ENCODE measurements at places on chromosomes 4 and X.

DNA sequence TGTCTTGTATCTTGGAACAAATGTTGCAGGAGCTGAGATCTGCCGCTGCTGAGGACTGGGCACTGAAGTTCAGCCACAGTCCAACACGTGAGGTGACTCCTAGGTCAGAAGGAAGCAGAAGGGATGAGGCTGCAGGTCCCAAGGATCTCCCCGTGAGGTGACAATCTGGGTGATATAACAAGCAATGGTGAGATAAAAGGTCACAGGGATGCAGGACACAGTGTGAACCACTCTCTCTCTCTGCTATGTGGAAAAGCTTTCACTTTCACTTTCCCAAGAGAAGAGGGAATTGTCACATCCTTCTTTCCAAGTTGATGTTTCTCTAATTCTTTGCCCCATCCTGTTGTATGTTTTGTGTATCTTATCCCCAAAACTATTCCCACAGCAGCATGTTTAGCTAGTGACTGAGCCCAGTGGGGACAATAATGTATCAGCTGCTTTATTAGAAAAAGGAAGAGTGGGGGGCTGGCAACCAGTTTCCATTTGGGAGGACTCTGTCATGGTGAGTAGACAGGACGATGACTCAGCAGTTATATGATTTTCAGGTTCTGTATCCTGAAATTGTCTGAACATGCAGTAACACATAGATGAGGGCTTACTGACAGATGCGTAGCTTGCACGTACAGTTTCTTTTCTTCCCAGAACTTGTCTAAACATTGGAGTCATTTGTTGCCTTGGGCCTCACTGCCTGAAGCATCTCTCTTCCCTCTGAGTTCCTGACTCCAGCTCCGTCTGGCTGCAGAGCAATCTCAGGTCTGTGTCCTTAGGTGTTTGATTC lies 1415.8 kb upstream of the TENM3 start:
- peak; percentile 44 for DNase-seq

DNA sequence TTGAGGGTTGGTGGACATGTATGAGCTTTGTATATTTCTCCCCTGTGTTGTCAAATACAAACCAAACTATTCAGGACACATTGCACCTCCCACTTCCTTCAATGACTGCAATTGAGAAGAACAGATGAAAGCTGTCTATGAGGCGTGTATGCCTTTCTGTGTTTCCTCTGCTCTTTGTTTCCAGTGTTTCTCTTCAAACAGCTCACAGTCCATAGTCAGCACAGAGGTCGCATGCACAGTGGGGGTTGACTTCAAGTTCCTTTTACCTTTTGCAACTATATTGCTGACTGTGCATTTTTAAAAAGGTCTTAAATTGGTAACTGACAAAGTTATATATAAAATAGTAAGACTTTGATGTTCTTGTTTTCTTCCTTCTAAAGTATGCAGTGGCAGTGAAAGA lies 957.8 kb downstream of the C4orf33 start:
- no peak for DNase-seq

GRCh38 chr4:16852228-16852627 lies 46.2 kb downstream of the LDB2 start:
- DNase-seq: no peak

GRCh38 chr4:125123570-125124109 lies 191.1 kb upstream of the FAT4 start:
- no peak for DNase-seq

DNA sequence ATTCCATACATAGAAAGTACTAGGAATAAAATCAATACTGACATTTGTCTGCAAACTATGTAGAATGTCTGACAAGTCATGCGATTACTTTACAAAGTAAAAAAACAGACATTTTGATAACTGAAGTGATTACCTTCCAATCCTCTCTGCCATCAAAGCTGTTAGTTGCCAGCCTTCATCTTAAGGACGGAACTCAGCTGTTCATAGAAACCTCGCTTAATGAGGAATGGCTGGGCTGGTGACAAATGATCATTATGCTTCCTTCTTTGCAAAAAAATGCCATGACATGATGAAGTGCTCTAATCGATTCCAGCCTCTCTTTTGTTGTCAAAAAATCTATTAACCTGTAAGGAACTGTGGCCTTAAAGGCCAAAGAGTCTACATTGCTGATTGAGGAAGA lies 1214.9 kb upstream of the IGFBP7 start:
- no peak for DNase-seq

GRCh38 chr4:170089668-170090351 lies at the start of gene AADAT:
TSS of gene AADAT (minus strand) at chr4:170089956. CDS start at chr4:170089690, 266 bp downstream.
- DNase-seq: peak; percentile 42

DNA sequence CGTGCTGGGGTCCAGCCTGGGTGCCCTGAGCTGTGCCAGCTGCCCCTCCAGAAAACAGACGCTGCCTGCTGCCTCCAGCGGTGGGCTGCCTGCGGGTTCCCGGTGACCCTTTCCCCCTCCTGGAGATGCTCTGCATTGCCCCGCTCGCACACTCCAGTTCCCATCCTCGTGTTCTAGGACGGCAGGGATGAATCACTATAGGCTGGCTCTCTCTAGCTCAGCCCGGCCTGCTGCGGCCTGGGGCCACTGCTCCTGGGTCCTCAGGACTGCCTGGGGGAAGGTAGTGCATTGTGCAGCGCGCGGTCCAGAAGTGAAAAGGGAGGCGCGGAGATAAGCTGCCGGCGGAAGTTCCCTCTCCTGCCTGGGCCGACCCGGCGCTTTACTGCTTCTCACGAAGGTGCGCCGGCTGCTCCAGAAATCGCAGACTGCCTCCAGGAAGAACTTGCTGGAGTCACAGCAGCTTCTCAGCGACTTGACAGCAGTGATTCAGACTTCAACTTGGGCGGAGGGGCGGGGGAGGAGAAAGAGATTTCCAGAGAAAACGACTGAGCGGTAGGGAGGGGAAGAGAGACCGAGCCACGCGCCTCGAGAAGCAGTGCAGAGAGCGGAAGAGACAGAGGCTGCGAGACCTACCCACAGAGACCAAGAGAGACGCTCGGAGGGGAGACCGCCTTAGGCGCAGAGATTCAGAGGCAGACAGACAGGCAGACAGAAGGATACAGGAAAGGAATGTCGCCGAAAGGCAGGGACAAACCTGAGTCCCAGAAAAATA lies 6.7 kb upstream of the MSX1 start:
- DNase-seq: peak; percentile 8

GRCh38 chr4:156335721-156336120 lies 382.1 kb upstream of the CTSO start:
- DNase-seq: no peak

DNA sequence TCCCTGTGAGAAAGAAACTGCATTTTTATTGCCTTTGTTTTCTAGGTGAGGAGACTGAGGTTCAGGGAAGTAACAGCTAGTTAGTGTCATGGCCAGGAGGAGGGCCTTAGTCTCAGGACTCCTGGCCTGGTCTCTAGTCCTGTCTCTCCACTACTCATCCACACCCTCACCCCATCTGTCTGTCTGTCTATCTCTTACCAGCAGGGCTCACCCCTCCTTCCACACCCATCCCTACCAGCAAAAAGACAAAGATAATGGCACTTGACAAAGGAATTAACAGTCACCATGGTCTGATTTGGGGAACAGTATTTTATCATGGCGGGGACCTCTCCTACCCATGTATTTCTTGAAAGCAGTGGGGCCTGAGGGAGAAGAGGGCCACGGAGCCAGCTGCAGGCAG lies 125.8 kb downstream of the REPS2 start:
- DNase-seq: no peak

DNA sequence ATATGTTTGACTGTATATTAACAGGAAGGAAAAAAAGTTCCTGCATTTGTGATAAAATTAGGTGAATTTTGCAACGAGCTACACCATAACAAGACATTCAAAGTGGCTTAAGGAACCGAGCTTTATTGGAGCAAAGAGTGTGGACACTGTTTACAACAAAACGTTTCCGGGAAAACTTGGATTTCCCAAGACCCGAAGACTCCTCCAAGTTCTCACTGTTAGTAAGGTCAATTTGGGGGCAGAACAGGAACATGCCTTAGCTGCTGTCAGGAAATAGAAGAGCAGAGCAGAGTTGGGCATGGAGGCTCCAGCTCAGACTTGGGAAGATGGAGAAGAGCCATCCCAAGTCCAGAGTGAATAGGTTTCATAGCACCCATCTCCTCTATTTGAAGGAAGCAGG lies 16.5 kb downstream of the ADH6 start:
- no peak for DNase-seq

DNA sequence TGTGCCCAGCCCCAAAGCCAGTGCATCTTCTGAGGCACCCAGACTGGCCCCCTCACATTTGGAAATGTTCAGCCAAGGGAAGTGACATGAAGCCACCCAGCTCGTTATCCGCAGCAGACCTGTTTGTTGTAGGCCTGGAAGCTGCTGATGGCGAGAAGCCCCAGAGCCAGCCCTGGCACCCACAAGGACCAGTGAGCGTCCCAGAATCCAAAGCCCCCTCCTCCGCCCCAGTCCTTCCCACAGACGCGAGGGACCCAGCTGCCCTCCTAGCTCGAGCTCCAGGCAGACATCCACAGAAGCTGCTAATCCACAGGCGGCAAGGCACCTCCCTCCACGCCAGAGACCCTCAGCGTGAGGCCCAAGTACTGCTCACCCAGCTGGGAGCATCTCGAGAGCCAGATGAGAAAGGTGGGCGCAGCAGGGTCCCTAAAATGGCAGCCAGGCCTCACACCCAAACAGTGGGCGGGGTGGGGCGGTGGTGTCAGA lies 7.4 kb downstream of the ABLIM2 start:
- DNase-seq: no peak

- DNase-seq: no peak
Observed at GRCh38 chrX:135984791-135985156, 461 bp upstream of the SLC9A6 start.

- DNase-seq: peak; percentile 91
Observed at GRCh38 chrX:132090403-132091159, 37.2 kb downstream of the FRMD7 start.

GRCh38 chrX:40095583-40096394 lies 2.0 kb downstream of the BCOR start:
- peak; percentile 65 for DNase-seq

GRCh38 chr4:188680004-188680666 lies 540.9 kb downstream of the TRIML1 start:
- no peak for DNase-seq

DNA sequence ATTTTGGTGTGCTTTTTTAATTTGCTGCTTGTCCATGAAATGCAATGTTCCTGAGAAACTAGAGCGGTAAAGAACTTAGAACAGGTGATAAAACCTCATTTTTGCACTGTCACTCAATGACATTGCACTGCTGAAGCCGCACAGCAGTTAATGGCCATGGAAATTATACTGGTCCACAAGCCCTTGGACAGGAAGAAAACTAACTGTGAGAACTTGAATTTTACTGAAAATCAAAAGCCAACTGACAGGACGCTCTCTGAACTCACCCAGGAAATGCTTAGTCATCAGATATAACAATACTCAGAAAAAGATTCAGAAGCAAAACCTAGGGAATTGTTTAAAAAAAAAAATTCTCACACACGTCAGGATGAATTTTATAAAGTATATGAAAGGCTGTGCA lies 246.4 kb upstream of the SLC7A11 start:
- DNase-seq: no peak

GRCh38 chrX:146396409-146396808 lies 413.2 kb upstream of the CXorf51B start:
- DNase-seq: no peak

DNA sequence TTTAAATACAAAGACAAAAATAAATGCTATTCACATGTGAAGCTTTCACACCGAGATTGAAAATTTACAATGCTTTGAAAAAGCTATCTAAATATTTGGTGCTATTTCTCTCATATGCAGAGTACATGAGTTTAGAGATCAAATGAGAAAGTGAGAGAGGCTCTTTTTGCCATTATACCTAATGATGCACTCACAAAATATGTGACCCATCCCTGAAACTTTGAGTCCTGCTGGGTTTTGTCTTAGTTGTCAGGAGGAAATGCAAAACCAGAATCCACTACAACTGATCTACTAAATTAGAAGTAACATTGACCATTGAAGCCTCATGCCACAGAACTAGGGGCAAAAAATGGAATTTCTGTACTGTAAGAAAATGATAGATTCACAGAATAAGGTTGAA lies 251.7 kb downstream of the MAPK10 start:
- no peak for DNase-seq

DNA sequence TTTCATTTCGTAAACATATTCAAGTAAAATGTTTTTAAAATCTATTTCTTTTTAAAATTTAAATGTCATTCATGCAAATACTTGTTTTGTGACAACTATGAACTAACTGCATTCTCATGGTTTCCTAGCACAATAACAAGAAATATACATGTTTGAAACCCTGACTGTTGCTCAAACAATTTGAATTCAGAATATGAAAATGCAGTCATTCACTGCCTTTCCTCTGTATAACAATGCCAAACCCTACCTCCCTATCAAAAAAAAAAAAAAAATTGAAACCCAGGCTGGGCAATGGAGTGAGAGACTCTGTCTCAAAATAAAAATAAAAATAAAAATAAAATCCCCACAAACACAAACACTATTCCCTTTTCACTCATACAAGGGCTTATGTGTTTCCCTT lies 42.1 kb downstream of the MAB21L2 start:
- no peak for DNase-seq

DNA sequence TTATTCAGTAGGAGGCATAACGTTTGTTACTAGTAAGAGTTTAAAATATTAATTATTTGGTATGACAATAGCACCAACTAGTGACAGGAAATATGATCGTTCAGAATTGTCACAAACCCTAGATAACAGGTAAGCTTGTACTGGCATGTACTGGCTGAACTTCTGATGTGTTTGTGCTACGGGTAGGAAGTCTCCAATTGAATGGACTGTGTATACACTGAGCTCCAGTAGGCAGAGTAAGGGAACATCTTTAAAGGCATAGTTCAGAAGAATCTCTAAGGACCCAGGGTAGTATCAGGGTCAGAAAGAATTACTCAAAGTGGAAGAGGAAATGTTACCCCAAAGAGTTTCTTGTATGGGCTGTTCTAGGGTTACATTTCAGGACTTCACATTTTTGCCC lies 230.4 kb downstream of the EDA2R start:
- no peak for DNase-seq

GRCh38 chrX:12946838-12947544 lies 27.9 kb upstream of the TMSB4X start:
- peak; percentile 77 for DNase-seq

DNA sequence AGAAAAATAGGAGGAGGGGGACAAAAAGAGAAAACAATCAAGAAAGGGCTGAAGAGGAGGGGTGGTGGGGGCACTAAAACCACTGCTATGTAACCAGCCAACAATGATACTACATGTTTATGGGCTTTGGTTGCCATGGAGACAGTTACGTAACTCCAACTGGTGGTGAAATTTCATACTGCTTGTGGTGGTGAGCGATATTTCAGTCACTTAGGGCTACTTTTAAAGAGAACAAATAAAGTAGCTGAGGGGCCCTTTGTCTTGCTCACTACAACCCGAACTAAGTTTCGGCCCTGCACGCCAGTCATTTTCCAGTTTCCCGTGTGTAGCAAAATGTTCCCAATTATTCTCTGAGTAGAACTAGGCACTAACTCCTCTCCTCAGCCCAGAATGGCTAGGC lies 275.2 kb upstream of the EDA2R start:
- peak; percentile 27 for DNase-seq

All from inflammatory macrophage treated with lipopolysaccharide for 4 hours (primary cell).